ENCODE measurements at places on chromosomes 3 and 15.

GRCh38 chr15:39279311-39279710 lies 301.6 kb upstream of the THBS1 start:
- DNase-seq = no peak

DNA sequence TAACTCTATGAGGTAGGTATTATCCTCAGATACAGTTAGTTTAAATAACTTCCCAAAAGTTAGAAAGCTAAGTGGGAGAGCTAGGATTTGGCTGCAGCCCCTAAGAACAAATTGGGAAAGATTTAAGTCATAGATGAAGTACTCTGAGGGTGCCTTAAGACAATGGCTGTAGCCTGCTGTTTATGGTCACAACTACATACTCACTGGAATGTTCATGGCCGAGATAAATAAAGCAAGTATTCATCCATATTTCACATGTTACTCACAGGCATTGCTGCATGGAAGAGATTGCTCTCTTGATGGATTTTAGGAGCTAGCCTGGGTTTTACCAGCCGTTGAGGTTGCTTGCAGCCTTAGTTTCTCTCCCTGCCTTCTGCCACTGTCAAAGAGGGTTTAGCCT lies 145.0 kb downstream of the CMSS1 start:
- DNase-seq = no peak

- DNase-seq = no peak
These were observed 42.3 kb downstream of the NEK10 start for GRCh38 chr3:27326629-27327545.

DNA sequence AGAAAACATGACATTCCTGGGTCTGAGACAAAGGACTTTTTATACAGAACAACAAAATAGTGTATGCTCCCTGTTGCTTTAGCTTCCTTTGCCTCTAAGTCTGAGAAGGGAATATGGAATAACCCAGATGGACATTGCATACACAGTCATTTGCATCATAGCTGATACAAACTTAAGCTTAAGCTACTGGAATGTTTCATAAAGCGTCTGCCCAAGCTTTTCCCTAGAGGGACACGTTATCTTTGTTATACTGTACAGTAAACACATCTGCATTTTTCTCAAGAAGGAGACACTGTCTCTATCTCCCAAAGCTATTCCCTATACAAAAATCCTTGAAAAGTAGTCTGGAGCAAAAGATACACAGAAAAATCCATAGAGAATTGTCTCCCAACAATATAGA lies 775.0 kb downstream of the DIPK2A start:
- DNase-seq = no peak

- DNase-seq = no peak
These were observed 1.1 kb downstream of the HHATL start for GRCh38 chr3:42701371-42702065.

- DNase-seq = no peak
These were observed 27.5 kb upstream of the CFAP161 start for GRCh38 chr15:81106560-81106959.

DNA sequence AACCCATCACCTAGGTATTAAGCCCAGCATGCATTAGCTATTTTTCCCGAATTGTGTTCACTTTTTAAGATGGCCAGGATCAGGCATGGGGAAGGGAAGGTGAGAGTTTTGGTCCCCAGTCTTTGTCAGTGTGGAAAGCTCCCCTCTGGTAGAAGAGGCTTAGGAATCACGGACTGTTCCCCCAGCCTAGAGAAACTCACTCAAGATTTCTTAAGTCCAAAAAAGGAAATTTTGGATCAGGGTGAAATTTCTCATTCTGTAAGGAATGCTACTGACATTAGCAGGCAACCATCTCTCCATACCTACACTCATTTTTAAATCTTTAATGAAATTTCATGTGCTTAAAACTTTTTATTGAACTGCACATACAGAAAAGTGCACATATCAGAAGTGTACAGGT lies 70.3 kb upstream of the GALNT15 start:
- no peak for DNase-seq

DNA sequence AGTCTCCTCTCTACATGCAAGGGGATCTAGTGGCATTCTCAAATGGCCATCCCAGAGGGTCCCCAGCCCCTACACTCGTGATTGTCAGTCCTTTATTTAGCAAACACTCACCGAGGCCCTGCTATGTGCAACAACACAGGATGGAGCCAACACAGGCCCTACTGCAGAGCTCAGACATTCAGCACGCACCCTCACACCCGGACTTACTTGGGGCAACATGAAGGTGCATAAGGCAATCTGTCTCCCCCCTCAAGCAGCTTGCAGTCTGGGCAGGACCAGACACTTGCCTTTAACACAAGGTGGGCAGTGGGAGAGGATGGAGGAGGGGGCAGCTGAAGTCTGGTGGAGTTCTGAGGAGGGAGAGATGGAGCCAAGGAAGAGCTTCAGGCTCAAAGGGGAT lies 258.4 kb downstream of the XXYLT1 start:
- DNase-seq = no peak

DNA sequence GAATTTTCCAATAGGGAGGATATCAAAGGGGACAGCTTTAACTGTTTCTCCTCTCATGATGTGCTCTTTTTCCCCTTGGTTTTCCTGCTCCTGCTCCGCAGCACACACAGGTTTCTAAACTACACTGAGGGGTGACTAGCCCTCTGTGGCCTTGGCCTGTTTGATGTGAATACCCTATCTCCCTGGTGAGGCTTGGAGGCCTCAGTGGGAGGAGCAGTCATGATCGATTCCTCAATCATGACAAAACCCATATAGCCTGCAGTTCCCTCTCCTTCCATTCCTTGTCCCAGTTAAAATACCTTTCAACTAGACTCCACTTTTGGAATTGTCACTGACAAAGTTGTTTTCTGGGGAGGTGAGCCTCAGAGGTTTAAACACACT lies 24.0 kb upstream of the USP3 start:
- no peak for DNase-seq

GRCh38 chr3:34219556-34219955 lies 421.1 kb downstream of the PDCD6IP start:
- no peak for DNase-seq

- no peak for DNase-seq
These were observed 12.9 kb downstream of the NR2F2 start for GRCh38 chr15:96343113-96344059.

GRCh38 chr3:128163432-128163831 lies 10.2 kb downstream of the EEFSEC start:
- no peak for DNase-seq

DNA sequence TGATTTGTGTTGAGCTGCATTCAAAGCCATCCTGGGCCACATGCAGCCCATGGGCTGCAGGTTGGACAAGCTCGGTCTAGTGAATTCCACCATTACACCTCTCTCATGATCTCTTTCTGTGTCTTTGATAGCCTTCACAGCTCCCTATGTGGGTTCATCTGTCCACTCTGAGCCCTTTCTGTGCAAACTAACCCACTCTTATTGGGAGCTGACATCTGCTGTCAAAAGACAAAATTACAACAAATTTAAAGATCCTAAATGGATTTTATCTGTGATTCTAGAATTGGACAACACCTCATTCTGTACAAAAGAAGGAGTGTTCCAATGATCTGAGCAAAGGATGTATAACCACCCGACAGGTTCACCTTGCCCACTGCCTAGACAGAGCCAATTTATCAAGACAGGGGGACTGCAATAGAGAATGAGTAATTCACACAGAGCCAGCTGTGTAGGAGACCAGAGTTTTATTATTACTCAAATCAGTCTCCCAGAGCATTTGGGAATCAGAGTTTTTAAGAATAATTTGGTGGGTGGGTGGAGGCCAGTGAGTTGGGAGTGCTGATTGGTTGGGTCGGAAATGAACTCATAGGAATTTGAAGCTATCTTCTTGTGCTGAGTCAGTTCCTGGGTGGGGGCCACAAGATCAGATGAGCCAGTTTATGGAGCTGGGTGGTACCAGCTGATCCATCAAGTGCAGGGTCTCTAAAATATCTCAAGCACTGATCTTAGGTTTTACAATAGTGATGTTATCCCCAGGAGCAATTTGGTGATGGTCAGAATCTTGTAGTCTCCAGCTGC lies 2.6 kb upstream of the XYLB start:
- DNase-seq = no peak

GRCh38 chr15:94175420-94175819 lies 55.9 kb upstream of the MCTP2 start:
- DNase-seq = no peak

DNA sequence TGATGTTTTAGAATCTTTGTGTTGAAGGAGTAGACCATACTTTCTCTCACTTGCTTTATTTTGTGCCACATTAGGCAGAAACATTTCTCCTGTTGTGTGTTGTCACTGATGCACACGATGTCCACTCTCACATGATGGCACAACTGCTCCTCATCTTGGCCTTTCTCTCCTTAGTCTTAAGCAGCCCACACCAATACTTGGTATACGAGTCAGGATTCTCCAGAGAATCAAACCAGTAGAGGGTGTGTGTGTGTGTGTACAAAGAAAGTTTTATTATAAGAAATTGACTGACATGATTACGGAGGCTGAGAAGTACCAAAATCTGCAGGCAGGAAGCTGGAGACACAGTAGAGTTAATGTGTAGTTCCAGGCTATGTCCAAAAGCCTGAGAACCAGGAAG lies 187.1 kb downstream of the ALCAM start:
- no peak for DNase-seq

DNA sequence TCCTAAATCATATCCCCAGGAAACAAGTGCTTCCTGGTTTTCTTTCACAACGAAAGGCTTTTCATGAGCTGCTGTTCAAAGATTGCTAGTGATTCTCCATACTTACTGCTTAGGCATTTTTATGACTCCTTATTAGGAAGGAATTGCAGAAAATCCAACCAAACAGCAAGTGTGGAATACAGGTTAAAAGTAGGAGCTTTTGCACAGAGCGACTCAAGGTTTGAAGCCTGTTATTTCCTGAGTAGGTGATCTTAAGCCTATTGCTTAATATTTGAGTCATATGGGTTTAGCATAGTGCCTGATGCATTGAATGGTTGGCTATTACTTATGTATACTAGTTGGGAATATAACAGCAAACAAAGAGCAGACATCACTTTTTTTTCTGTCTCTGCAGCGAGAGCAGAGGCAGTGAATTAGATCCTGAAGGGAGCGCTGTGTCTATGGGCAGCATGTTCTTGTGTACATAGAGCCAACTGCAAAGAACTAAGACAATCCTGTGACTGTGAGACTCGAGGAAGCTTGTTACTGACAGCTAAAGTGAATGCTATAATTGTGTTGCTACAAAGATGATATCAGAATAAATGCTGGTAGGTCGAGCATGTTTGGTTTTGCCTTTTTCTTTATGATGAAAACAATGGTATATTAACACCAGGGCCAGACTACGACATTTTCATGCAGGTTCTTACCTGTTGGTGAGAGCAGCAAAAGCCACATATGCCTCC lies 6.3 kb downstream of the TM4SF1 start:
- DNase-seq = no peak

DNA sequence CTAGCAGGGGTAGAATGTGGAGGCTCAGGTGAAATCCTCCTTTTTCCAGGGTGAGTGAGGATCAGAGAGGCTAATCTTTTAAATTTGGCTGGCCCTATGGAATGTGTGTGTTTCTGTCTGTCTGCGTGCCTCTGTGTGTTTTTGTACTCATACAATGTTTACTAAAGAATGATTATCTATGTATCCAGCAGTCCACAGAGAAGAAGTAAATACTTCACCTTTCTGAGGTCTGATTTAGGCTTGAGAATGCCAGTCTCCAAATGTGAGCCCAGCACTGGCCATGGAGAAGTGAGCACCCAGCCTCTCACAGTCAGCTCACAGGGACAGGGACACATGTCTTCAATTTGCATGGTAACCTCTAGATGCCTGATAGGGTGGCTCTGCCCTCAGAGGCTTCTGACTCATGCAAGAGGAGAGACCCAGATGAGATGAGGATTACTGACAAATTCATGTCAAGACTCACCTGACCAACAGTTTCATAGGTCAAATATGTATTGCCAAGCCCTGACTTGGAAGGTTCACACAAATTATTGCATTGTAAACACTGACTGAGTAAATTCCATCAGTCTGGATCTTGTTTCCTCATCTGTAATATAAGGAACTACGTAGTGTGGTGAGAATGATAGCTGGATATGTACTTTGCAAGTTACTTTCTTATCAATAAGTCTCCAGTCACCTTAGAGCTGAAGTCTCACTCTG lies 31.0 kb downstream of the ENTPD3 start:
- no peak for DNase-seq

GRCh38 chr3:32457971-32458471 lies 44.6 kb downstream of the CMTM6 start:
- no peak for DNase-seq

- no peak for DNase-seq
These were observed 67.7 kb downstream of the FOXP1 start for GRCh38 chr3:71515636-71516365.

DNA sequence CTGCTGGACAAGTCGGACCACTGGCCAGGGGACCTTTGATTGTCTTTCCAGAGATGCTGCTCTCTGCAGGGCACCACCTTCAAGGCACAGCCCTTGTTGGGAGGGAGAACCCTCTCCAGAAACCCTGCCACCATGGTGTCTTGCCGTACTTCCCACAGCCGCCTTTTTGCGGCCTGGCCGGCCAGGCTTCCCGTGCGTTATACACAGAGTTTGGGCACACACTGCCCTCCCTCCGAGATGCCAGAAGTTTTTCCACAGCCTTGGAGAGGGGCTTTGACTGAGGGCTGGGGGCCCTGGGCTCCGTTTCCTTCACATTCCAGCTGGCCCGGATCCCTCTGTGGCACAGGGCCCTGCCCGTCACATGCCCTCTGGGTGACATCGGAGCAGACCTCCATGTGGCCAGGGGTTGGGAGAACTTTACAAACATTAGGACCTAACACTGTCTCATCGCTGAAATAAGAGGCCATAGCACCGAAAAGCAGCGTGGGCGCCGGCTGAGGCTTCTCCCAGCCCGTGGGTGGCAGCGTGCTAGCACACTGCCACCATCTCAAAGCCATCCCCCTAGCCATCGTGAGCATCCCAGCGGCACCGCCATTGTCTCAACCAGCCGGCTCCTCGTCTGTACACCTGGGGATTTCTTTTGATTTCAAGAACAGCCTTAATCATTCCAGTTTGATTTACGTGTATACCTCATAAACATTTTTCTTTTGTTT lies 6.3 kb upstream of the APEH start:
- no peak for DNase-seq

DNA sequence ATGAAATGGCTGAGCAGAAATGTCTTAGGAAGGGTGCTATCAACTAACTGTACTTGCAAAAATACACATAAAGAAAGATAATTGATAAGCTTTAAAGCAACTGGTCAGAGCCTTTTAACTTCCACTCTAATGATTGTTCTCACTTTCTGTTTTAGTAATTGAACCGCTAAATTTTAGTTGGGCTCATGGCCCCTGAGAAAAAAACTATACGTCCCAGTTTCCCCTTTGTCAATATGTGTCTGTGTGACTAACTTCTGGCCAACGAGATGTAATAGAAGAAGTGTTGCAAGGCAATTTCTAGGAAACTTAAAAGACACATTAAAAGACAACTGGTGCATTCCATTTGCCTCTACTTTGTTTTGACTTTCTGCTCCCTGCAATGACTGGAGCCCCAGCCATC lies 223.9 kb downstream of the NR1D2 start:
- DNase-seq = no peak

- no peak for DNase-seq
These were observed 13.2 kb downstream of the MEIS2 start for GRCh38 chr15:37087131-37087588.
